IPS DF 6.9 (cell line): ENCODE measurements at places on chromosomes 3 and 15.

GRCh38 chr3:189851682-189852081, 220.5 kb downstream of the TP63 start:
- no peak for DNase-seq

DNA sequence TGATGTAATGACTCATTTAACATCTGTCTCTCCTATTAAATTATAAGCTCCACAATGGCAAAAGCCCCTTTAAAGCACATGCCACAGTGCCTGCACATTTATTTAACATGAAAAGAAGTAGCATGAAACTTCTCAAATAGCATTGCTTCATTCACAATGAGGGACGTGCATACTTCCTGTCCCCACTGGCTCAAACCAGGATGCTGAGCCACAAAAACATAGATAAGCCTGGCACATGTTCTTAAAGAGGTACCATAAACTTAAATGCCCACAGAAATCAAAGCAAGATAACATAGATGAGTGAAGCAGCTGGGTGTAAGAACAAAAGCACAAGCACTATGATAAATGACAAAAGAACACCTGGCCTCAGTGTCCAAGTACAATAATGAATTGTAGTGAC, 3.8 kb downstream of the TP53BP1 start:
- DNase-seq = no peak

- no peak for DNase-seq
These were observed 762 bp downstream of the CTNNB1 start for GRCh38 chr3:41199866-41200668.

- DNase-seq = no peak
These were observed 105.4 kb downstream of the CLASP2 start for GRCh38 chr3:33612607-33613006.

- DNase-seq = no peak
These were observed 1.9 kb downstream of the RUBCN start for GRCh38 chr3:197734667-197735318.

- DNase-seq = no peak
These were observed 59.7 kb downstream of the KCNAB1 start for GRCh38 chr3:156180077-156180476.

GRCh38 chr15:61748529-61748928, 311.7 kb downstream of the VPS13C start:
- no peak for DNase-seq
